ENCODE measurements at places on chromosomes 13 and 19.
A peak's percentile ranks its signal among the peaks of the same experiment; 100 is the strongest.

- DNase-seq: no peak
Measured at GRCh38 chr13:44294876-44295275, 78.7 kb upstream of the SERP2 start.

DNA sequence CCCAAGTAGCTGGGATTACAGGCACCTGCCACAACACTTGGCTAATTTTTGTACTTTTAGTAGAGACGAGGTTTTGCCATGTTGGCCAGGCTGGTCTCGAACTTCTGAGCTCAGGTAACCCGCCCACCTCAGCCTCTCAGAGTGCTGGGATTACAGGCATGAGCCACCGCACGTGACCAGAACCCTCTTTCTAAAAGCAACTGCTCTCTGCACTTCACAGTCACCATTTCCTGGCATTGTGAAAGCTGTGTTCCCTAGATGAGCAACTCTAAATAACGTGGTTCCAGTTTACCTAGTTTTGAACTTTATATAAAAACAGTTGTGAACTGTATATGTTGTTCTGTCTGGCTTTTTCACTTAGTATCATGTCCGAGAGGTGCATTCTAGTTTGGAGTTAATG is 152.9 kb downstream of the SIPA1L3 start:
- DNase-seq: no peak

- no peak for DNase-seq
Measured at GRCh38 chr19:16077984-16078758, 1.9 kb downstream of the TPM4 start.

DNA sequence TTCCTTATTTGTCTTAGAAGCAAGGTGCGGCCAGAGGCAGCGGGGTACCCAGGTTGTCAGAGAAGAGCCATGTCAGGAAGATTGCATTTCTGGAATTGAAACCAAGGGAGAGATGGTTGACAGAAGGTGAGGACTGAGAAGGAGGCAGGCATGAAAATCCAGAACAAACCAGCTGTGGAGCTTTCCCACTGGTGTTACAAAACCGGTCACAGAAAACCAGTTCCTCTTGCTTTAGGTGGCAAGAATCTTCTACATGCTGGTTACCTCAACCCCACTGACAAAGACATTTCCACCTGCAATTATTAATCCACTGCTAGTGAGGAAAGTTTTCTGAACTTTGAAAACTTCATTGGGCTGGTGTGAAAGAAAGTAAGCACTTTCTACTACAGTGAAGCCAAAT is 64.0 kb upstream of the MED4 start:
- DNase-seq: no peak

DNA sequence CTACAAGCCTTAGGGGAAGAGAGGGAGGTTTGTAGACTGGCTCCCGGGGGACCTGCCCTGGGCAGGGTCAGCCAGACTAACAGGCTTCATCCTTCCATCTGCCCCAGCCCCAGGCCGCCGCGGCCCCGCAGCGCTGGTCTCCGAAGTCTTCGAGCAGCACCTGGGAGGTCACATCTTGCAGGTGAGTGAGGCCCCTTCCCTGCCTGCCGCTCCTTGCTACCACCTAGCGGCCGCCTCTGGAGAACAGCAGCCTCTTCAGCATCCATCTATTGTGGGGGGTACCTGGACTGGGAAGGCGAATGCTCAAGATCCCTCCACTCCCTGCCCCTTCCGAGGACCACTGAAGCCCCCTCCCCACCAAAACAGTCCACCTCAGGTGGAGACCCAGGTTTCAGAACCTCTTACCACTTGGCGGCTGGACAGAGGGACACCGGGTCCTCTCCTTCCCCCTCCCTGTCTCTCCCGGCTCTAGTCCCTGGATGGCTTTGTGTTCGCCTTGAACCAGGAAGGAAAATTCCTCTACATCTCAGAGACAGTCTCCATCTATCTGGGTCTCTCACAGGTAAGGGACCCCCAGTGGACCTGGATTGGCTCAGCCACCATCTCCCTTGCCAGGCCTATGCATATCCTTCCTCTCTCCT is 12.7 kb downstream of the NPAS1 start:
- DNase-seq: no peak

DNA sequence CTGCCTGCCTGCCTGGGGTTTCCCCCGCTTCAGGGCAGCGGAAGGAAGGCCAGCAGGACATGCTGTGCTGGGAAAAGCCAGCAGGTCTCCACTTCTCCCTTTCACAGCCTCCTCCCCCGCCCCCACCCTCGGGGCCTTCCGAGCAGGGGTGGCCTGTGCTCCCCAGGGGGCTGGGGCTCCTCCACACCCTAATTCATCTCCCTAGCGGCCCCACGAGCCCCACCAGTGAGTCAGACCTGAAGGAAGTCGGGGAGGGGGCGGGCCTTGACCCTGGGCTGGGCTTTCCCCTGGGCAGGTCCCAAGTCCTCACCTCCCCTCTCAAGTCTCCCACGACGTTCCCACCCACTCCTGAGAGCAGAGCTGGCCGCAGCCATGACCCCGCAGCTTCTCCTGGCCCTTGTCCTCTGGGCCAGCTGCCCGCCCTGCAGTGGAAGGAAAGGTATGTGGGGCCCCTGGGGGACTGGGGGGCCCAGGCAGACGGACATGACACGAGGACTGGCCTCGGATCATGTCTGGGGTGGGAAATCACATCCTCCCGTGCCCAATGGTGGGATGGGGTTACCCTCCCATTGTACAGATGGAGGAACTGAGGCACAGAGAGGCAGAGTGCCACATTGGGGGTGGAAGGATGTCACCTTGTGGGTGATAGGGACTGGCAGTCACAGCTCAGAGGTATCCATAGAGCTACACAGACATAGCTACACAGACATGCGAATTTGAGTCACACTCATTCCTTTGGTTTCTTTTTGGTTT is at the start of gene EBI3:
EBI3 (plus strand) TSS at position 345 of the 753 bp plus-strand sequence; CDS start at position 373, 28 bp downstream.
- peak; percentile 50 for DNase-seq

DNA sequence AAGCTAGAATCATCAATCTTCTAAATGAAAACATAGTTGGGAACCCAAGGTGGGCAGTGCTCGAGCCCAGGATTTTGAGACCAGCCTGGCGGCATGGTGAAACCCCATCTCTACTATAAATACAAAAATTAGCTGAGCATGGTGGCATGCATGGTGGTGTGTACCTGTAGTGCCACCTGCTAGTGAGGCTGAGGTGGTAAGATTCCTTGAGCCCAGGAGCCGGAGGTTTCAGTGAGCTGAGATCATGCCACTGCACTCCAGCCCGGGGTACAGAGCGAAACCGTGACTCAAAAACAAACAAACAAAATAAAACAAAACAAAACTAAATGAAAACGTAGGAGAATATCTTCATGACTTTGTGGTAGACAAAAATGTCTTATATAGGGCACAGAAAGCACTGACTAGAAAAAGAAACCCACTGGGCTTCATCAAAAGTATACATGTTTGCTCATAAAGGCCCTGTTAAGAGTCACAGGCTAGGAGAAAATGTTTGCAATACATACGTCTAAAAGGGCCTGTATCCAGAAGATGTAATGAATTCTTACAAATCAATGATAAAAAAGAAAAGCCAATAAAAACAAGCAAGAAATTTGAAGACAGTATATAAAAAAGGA is 353.6 kb downstream of the FGF9 start:
- DNase-seq: no peak

- DNase-seq: no peak
Measured at GRCh38 chr19:40191836-40192646, 815 bp downstream of the MAP3K10 start.
